Fibroblast of mammary gland (primary cell): ENCODE measurements at places on chromosomes 16 and 17.

DNA sequence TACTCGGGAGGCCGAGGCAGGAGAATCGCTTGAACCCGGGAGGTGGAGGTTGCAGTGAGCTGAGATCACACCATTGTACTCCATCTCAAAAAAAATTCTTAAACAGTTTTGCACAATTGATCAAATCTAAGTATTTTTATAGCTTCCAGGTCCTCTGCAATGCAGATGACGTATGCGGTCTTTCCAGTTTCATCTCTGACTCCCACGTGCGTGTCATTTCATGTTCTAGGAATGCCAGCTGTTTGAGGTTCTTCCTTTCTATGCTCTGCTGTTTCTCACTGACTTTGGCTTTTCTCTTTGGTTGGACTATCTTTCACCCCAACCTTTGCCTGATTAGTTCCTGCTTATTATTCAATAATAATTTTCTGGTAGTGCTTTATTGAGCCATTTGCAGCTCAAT, 16.2 kb downstream of the CHP2 start:
- no peak for DNase-seq

DNA sequence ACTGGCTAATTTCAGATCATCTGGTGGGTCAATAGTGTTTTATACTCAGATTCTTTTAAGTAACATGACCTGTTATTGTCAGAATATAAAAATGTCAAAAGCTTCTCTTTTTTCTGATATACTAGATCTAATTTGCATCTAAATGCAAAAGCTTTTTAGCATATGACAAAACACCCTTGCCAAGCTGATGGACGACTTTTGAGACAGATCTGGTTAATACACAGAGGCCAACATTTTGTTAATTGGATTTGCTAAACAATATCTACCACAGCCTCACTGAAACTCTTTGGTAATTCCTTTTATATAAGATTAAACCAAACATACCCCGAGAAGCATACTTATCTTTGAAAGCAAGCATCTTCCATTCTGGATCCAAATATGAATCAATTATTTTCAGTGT, 10.3 kb upstream of the NOL11 start:
- no peak for DNase-seq

GRCh38 chr17:70119983-70120382, 45.0 kb downstream of the KCNJ16 start:
- peak; percentile 30 for DNase-seq

GRCh38 chr16:15434425-15435215, at the start of gene BMERB1:
Gene BMERB1 (plus strand): TSS chr16:15434588. CDS start chr16:15434654, 66 bp downstream.
- DNase-seq: peak; percentile 66

DNA sequence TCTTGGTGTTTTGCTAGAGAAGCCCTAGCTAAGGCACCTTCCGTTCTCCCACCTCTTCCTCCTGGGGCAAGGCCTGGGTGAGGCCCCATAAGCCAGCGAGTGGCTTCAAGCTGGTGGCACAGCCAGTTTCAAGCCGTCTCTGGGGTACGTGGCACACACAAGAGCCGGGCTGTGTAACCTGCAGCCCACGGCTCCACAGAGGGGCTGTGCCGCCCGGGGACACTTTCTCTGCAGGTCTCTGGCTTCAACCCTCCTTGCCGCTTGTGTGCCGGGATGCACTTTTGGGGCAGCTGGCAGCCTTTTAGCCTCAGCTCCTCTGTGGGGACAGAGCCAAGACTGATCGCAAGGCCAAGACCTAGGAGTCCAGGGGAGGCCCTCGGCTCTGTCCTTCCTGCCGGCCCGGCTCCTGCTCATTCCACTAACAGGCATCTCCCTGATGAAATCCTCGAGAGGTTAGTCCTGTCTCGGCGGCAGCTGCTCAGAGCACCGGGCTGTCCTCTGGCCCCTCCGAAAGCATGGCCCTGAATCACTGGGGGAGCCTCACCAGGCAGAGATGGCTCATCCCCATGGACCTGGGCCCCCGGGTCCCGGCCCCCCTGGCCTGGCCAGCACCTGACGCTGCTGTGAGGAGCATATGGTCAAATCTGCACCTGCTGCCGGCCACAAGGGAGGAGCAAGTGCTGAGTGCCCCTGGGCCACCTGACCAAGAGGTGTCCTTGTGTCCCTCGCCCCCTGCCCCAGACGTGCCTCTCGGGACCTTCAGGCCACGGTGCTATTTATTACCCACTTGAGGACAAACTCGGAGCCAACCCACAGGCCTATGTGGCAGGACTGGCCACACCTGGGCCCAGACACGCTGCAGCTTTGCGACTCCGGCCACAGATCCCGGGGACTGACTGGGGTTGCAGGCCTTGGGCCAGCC, 98.5 kb downstream of the METRNL start:
- DNase-seq: no peak

DNA sequence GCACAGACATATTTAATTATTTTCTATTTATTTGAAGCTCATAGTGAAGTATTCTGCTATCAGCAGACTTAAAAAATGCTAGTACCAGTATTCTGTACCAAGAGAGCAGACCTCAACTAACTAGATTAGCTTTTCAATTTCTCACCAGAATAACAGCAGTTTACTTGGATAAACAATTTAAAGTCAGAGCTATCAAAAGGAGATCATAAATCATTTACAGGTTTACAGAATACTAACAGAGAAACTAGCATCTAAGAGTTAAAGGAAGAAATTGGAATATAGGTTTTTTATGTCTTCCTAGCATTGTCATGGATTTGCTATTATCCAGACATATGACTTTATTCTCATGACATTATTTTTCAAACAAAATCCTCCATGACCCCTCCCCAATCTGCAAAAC, 3.4 kb downstream of the SPOP start:
- no peak for DNase-seq
